ENCODE measurements at places on chromosomes 7 and 10.

- no peak overlapping the region for H3K4me3 ChIP-seq
- peaks cover 7% of the 10 kb centered on the region for H3K27me3 ChIP-seq
- H3K36me3 ChIP-seq = no peaks in the 10 kb centered on the region
- DNase-seq = no peak
Observed at GRCh38 chr7:8389593-8390261, 43.7 kb upstream of the NXPH1 start.

GRCh38 chr10:129825221-129825620 is 138.9 kb downstream of the EBF3 start:
- H3K36me3 ChIP-seq = no peaks in the 10 kb centered on the region
- no peak overlapping the region for H3K27ac ChIP-seq
- H3K4me1 ChIP-seq = no peaks in the 10 kb centered on the region
- DNase-seq = no peak
- no peak overlapping the region for H3K4me3 ChIP-seq

- no peaks in the 10 kb centered on the region for H3K36me3 ChIP-seq
- no peaks in the 10 kb centered on the region for H3K27me3 ChIP-seq
- DNase-seq = no peak
- no peak overlapping the region for H3K27ac ChIP-seq
- no peak overlapping the region for H3K4me3 ChIP-seq
- H3K4me1 ChIP-seq = no peaks in the 10 kb centered on the region
Observed at GRCh38 chr10:37713132-37713501, 144.3 kb downstream of the ZNF248 start.

DNA sequence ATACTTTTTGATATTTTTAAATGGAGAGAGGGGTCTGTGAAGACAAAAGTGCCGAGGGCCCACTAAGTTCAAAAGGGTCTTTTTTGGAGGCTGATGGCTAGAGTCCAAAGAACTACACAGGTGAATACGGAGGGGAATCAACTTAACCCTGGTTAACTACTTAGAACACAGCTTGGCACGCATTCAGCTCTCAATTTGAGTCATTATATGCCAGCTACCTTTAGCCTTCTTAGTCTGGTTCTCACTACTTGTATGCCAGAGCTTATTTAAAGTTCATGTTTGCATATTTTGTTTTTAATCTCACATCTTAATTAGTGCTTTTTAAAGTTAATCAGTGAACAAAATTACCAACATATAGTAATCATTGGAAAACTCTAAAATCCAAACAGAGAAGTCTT is 80.8 kb downstream of the VWDE start:
- no peak for DNase-seq
- H3K36me3 ChIP-seq = no peaks in the 10 kb centered on the region
- H3K27ac ChIP-seq = no peak overlapping the region
- H3K4me3 ChIP-seq = no peak overlapping the region
- H3K27me3 ChIP-seq = peaks cover 6% of the 10 kb centered on the region
- peaks cover 16% of the 10 kb centered on the region for H3K4me1 ChIP-seq

GRCh38 chr10:132036153-132036886 is 29.4 kb upstream of the JAKMIP3 start:
- no peak for DNase-seq
- H3K4me1 ChIP-seq = peaks cover 2% of the 10 kb centered on the region
- H3K4me3 ChIP-seq = no peak overlapping the region
- H3K36me3 ChIP-seq = no peaks in the 10 kb centered on the region

- no peak overlapping the region for H3K27ac ChIP-seq
- H3K4me3 ChIP-seq = no peak overlapping the region
- no peaks in the 10 kb centered on the region for H3K4me1 ChIP-seq
- peaks cover 15% of the 10 kb centered on the region for H3K27me3 ChIP-seq
- H3K36me3 ChIP-seq = no peaks in the 10 kb centered on the region
Observed at GRCh38 chr7:144032516-144032915, 16.2 kb upstream of the OR2A5 start.
